ENCODE measurements at places on chromosomes 11 and 22. TPM values are rescaled to one million over a fixed set of nuclear protein-coding genes. Genes with fewer than 3 reads are reported as not detected.

DNA sequence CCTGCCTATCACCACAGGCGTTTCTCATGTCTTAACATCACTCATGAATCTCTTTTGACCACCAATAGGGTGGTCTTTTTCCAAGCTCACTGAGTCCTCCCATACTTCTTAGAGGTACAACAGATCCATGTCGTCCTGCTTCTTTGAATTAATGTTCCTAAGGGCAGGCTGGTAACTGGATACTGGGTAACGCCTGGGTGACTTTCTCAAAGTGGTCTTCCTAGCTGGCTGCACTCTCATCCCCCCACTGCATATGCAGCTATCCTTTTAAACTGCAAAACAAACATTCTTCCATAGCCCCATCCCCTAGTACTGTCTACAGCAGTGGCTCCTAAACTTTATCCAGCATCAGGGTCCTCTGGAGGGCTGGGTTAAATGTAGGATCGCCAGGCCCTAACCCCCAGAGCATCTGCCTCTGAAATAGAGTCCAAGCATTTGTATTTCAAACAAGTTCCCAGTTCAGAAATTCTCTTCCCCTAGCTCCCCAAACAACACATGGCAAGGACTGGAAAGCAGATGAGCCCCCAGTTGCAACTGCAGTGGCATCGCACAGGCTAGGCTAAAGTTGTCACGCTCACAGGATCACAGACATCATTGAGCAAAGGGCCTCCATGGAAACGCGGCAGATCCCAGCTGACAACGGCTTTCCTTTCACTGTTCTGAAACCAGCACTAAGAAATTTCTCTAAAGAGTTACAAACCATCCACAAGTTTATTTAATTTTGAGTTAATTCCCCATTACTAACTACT, 204.9 kb downstream of the LARGE1 start:
- DNase-seq: no peak

DNA sequence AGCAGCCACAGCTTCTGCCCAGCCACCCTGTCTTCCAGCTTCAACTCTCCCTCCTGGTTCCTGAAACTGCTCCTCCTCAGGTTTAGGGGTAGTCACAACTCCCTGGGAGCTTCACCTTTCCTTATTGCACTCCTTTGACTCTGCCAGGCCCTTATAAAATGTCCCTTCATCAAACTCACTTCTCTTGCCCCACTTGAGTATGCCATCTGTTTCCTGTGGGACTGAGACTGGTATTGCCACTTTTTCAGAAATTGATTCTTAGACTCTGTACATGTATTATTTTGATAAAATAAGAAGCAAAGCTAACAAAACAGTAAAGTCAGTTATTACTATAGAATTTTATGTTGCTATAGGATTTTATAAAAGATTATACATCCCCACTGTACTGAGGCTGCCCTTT, 134.1 kb downstream of the SPON1 start:
- DNase-seq: no peak

The MYEOV gene
- 0.88 TPM for polyA plus RNA-seq

The HPS4 gene
- polyA plus RNA-seq: 13.5 TPM

DNA sequence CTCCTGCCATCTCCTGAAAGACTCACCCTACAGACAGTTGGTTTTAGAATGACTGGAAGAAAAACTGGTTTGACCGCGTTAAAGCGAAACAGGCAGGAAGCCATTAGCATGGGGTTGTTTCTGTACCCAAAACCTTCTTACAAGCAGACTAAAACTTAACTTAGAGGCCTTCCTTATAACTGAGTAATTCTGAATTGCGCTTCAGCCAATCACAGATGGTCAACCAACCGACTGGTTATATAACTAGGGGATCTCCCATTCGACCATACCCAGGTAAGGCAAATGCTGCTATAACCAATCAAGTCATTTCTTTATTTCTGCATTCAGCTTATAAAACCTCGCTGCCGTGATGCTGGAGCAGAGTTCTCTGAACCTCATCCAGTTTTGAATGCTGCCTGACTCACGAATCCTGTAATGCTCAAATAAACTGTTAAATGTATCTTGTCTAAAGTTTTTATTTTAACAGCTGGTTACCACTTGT, 87.8 kb upstream of the DRD2 start:
- DNase-seq: no peak

The CCDC81 gene
- polyA plus RNA-seq: 0.50 TPM

GRCh38 chr11:35324981-35325380, 94.4 kb downstream of the SLC1A2 start:
- no peak for DNase-seq

- DNase-seq: no peak
Observed at GRCh38 chr22:25976356-25976755, 192.9 kb upstream of the SEZ6L start.

The LRP4 gene
- polyA plus RNA-seq: 21.4 TPM

- DNase-seq: no peak
Observed at GRCh38 chr22:25360891-25361645, 141.6 kb downstream of the CRYBB2 start.

DNA sequence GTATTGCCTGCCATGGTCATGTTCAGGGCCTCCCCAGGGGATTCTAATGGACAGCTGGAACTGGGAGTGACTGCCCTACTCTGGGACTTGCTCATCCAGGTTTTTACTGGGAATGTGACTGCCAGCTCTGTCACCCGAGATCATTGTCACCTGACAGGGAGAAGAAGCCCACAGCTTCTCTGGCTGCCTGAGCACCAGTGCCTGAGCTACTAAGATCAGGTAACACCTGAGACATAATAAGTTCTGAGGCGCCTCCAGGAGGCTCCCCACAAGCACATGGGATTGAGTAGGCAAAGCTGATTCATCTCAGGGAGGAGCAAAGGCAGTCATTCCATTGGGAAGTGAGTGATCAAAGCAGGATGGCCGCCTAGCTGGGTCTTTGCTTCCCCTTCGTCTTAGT, 84.2 kb upstream of the GALNT18 start:
- DNase-seq: no peak

DNA sequence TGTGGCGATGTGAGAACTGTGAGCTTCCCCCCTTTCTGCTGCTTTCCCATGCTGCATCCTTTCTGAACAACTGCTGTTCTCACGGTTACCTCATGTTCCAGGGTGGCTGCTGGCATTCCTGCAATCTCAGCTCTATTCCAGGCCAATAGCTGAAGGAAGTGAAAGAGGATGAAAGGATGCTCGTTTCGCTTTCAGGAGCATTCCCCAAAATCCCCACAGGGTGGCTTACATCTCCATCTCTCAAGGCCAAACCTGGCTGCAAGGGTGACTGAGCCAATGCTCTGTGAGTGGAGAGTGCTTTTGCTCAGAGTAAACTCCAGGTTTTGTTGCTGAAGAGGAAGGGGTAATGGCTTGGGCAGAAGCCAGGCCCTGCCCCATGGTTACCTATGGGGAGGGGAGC, 848.2 kb downstream of the BRD1 start:
- no peak for DNase-seq

DNA sequence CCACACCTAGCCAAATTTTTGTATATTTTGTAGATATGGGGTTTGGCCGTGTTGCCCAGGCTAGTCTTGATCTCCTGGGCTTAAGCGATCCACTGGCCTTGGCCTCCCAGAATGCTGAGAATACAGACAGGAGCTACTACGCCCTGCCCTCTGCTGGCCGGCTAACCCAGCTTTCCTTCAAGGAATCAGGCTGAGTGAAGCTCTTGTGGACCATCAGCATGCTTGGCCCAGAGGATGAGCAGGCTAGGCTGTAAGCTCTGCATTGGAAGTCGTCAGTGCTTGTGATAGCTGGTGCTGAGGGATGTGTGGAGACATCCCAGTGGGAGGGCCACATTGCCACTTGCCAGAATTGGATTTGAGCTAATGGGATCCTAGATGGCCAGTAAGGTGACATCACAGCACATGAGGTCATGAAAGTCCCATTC, 60.6 kb downstream of the MED15 start:
- no peak for DNase-seq

DNA sequence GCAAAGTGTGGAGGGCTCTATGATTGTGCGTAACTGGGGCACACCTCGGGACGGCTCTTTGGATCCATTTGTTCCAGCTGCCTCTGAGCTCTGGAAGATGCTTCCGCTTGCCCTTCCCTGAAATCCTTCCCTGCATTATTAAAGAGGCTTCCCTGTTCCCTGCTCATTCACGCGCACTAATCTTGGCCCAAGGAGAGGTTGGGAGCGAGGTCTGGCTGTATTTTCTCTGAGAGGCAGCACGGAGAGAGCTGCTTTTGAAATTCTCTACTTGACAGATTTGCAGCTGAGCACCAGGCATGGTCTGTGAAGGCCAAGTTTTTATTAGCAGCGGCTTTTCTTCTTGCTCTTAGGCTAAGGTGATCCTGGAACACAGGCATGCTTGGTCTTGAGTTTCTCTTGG, 94.8 kb upstream of the NTM start:
- no peak for DNase-seq

DNA sequence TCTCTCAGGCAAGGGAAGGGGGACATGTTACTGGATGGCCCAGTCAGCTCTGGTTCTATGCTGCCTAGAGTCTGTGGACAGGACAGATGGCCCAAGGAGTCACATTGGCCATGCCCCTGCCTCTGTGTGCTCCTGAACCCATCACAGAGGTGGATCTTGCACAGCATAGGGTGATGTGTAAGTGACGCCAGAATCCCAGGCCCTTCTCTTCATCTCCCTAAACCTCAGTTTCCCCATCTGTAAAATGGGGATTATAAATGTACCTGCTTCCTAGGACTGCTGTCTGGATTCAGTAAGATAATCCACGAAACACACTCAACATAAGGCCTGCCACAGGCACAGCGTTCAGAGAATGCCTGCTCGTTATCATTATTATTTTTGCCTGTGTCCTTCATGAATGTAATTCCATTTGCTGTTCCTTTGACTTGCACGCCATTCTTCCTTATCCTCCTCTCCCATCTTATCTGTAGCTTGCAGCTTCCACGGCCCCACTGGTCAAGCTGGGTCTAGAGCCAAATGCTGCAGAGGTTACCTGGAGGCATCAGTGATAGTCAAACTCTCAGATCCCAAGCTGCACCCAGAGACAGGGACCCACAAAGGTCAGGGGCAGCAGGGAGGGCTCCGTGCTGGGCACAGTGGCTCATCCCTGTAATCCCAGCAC, 207.0 kb downstream of the MN1 start:
- DNase-seq: no peak

DNA sequence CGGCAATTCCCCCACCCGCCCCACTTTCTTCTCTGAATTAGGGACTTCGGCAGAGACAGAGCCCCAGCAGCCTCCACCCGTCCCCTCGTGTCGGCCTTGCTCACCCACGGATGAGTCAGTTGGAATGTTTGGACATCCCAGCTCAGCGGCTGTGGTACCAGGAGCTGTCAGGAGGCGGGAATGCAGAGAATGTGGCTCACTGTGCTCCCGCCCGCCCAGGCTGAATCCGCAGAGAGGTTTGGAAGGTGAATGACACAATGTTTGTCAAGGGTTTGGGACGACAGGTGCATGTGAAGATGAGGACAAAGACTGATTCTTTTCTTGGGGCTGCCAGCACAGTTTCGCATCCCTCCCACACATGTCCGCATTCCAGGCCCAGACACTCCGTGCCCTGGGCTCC, 39.6 kb downstream of the LIF start:
- DNase-seq: no peak

DNA sequence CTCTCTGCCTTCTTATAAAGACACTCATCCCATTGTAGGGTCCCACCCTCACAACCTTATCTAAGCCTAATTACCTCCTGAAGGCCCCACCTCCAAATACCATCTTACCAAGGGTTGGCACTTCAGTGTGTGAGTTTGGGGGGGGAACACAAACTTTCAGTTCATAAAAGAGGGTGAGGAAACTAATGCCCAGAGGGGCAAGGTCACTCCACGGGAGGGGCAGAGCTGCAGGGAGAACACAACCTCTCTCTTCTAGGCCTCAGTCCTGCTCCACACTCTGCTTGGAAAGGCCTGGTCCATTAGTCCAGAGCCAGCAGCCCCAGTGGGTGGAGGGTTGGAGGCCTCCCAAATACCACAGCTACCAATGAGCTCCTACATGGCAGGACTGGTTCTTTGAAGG, 2.7 kb upstream of the BATF2 start:
- DNase-seq: no peak
